ENCODE measurements at places on chromosomes 2 and 18.

DNA sequence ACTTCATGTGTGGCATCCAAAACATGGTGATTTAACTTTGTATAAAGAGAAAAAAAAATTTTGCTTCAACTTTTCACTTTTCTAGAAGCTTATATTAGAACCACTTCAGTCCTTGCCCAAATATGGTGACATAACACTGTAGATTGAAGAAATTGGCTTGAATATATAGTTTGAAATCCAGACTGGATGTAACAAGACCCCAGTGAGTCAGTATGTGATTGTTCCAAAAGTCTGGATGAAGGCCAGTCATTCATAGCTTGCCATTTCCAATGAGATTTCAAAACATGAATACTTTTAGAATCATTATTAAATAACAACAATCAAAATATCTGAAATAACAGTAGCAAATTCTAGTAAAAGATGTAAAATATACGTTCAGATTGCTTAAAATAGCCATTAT, 104.8 kb upstream of the FN1 start:
- no peak for DNase-seq

GRCh38 chr2:179703702-179704101, 157.7 kb downstream of the ZNF385B start:
- DNase-seq = no peak

GRCh38 chr2:8594731-8595427, 87.0 kb upstream of the ID2 start:
- no peak for DNase-seq

DNA sequence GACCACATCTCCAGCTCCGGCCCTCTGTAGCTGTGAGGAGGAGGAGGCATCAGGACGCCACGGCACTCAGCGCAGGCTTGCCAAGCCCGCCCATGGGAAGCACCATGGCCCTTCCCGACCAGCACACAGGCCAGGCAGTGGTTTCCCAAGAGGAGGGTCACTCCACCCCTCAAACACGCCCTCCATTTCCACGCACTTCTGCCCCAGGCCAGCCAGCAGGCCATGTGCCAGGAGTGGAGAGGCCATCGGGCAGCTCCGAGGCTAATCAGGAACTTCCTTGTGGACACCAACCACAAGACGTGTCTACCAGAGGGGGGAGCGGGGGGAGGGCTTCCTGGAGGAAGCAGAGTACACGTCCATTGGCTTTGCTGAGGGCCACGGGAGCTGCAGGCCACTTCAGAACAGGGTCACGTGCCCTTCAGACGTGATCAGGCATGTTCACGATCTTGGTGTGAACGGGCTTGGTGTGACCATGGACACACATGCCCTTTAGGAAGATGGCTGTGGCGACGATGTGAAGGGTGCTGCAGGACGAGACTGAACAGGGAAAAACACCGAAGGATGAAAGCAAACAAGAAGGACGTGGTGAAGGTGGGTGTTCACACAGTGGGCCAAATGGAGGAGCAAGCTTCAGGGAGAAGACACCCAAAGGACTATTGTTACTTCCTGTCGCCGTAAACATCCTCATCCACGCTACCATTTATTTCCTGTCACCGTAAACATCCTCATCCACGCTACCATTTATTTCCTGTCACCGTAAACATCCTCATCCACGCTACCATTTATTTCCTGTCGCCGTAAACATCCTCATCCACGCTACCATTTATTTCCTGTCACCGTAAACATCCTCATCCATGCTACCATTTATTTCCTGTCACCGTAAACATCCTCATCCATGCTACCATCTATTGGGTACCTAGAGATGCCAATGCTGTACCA, 6.5 kb upstream of the MTERF4 start:
- no peak for DNase-seq

- DNase-seq = no peak
These were observed 105.6 kb downstream of the CEP192 start for GRCh38 chr18:13096719-13097118.

GRCh38 chr2:58798676-58799208, 557.6 kb upstream of the FANCL start:
- DNase-seq = no peak

- DNase-seq = no peak
These were observed 73.2 kb upstream of the NETO1 start for GRCh38 chr18:72940986-72941385.

GRCh38 chr2:125559186-125559585, 1096.8 kb upstream of the GYPC start:
- no peak for DNase-seq

GRCh38 chr2:20629581-20630171, 21.2 kb downstream of the HS1BP3 start:
- no peak for DNase-seq

DNA sequence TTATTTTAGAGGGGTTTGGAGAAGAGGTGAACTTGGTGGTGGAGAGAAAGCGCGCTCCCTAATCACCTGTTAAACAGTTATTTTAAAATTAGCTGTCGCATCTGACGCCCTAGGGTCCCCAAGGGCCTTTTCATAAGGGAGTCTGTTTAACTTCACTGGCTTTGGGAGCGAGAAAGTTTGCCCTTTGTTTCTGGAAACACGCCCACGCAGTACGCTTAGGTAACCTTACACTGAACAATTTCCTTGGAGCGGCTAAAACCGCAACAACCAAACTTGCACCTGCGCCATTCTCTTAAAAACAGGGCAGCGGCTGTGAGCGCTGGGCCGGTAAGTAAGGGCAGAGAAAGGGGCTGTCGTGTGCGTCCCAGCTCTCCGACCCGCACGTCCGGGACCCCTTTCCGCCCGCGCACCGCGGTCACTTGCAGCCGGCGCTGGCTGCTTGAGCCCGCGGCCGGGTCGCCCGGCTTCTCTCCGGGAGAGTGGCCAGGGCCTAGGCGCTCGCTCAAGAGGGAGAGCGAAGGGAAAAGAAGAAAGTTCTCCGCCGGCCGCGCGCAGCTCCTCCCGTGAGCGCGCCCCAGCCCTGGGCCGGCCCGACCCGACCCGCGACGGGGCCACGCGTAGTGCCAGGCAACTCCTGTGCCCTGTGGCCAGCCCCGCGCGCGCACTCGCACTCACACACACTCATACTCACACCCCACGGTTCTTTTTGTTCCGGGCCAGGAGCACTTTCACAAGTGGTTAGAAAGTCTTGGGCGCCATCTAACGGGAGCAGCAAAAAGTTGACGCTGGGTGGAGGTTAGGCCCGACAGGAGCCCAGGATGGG, 19.2 kb downstream of the POU3F3 start:
- DNase-seq = peak; percentile 77

DNA sequence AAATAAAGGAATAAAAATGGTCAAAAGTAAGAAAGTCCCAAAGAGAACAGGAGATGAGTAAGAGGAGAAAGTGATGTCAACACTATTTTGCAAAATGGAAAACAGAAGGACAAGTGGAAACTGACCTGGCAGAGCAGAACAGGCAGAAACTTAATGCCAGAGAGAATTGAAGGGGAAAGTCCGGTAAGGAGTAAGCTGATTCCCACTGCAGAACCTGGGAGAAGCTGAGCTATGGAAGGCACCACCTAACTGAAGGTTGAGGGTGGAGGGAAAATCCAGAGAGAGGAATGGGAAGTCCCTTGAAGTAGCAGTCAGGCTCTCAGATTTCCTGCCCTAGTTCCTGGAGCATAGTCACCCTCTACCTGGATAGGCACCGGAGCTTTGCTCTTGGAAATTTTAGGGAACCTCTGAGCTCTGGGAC, 59.8 kb downstream of the MOGAT1 start:
- DNase-seq = peak; percentile 35

DNA sequence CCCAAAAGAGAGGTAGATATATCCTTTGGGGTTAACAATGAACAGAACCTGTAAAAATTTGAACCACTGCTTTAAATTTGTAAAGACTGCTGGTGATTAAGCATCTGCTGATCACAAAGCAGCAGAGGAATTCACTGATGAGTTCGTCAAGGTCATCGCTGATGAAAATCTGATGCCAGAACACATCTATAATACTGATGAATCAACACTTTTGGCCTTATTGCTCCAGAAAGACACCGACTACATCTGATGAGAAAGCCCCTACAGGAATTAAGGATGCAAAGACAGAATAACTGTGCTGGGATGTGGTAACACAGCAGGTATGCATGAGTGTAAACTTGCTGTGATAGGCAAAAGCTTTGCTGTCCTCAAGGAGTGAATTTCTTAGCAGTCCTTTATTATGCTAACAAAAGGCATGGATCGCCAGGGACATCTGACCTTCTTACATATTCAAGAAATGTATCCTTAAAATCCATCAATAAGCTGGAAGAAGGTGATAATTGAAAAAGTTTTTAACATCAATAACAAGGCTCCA, 30.5 kb upstream of the SGPP2 start:
- no peak for DNase-seq

GRCh38 chr2:72745679-72746368, 80.0 kb downstream of the EXOC6B start:
- DNase-seq = no peak

DNA sequence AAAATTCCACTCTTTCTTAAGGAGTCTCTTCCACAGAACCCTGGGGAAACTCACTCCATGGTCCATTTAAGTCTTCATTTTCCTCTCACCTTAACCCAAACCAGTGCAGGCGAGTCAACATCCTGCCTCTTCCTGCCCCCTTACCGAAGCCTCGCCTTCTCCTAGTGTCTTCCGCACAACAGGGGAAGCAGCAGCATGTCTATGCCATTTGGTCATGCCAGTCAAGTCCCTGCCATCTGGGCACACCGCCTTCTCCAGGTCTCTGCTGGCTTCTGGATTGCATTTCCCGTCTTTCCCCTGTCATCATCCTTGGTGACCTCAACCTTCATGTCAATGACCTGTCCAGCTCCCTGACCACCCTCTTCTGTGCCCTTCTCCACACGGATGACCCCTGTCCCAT, 77.3 kb upstream of the FZD7 start:
- no peak for DNase-seq

DNA sequence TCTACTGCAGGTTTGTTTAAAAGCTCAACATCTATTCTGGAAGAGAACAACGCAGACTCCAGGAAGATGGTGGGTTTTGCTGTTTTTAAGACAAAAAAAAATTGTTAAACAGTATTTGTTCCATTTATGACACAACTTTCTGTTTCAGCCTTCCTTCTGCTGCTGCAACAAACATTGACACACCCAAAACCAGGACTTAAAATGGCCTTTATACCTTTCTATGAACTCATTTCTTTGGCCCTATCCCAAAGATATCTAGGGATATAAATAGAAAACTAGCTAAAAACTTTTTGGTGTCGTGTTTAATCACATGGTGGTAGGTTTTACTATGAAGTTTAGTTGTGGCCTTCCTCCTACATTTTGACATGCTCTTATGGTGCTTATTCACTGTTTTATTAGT, 964 bp upstream of the GALNT3 start:
- DNase-seq = no peak

GRCh38 chr2:157283468-157283867, 26.0 kb downstream of the GALNT5 start:
- DNase-seq = no peak

- no peak for DNase-seq
These were observed 2.1 kb downstream of the DNAH7 start for GRCh38 chr2:196066291-196067087.

DNA sequence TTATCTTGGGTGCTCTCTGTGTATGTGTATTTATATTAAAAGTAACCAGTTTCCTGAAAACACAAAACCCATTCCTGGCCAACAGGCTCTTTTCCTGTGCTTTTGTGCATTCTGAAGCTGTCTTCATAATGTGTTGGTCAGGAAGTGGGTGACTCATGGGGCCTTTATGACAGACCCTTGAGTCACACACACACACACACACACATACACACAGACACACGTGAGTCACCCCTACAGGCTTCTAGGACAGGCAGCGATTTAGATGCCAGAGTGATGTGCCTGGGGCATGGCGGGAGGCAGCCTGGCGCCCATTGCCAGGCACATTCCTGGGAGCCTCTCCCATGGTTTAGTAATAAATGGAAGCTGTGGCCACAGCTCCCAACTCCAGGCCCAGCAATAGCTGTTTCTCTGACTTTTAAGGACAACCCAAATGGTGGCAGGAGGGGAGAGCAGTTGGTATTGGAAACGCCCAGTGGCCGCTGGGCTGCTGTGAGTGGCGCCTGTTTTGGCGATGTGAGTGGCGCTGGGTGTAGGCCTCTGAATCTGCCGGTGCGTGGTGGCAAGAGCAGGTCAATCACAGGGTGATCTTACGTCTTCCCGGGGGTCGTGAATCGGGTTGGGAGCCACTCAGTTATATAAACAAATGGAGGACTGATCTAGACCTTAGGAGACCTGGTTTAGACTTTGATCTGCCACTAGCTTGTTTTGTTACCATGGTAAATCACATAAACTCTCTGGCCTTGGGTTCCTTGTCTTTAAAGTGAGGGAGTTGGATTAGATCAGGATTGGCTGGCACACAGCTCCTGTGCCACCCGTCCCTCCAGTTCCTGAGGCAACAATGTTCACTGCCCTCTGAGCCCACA, 150.7 kb upstream of the DLX2 start:
- DNase-seq = peak; percentile 64

DNA sequence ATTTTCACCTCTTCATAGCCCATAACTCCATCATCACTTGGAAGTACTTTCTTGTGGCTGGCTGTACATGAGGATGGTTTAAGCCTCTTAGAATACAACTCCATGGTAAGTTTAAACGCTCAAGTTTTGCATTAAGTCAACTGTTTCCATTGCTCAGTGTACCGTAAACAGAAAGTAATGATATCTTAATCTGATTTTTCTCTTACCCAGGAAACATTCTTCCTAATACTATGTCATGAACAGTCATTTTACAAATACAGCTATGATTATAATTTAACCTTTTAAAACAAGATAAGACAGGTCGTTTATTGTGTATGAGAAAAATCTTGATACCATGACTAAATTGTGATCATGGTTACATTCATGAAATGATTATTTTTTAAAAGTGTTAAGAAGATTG, 11.6 kb upstream of the DYNC2LI1 start:
- no peak for DNase-seq

GRCh38 chr18:77058290-77058835, 74.2 kb downstream of the MBP start:
- peak; percentile 63 for DNase-seq

DNA sequence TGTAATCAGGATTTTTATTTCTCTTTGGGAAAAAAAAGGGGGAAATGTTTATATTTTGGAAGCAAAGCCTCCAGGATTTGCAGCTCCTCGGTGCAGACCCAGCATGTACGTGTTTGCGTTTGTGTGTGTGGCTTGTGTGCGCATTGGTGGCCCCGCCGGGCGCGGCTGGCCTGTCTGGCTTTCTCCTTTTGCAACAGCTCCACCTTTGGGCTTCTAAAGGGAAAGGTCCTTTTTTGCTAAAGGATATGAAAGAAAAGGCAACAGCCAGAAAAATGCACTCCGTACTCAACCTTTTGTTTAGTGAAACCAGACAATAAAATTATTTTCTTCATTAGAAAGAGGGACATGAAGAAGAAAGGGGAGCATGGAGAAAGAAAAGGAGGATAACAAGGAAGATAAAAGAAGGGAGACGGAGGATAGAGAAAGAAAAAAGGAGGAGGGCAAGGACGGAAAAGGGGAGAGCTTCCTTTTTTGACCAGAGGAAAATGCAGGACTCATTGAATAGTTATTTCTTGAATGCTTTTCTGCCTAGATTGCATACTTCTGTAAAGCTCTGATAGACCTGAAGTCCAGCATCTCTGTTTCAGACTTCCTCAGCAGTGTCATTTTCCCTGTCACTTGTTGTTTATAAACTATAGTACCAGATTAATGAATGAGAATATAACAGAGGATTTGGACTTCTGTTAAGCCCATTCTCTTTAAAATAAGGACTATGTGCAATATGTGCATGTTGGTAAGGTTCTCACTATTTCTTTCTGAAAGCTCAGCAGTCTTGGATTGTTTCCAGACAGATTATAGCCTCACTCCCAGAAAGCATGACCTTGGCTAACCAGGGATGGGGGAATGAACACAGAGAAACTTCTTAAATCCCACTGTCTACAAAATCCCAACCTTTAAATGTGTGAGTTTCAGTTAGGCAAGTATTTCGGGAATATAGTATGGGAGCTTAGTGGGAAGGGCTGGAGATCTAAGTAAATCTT, 563.1 kb upstream of the PIK3C3 start:
- peak; percentile 70 for DNase-seq

- peak; percentile 84 for DNase-seq
These were observed 41.0 kb downstream of the UNC50 start for GRCh38 chr2:98649135-98649991.
